ENCODE measurements at places on chromosomes 4 and X.

GRCh38 chr4:74830928-74831327, 36.6 kb upstream of the BTC start:
- no peak for DNase-seq

- no peak for DNase-seq
These were observed 14.3 kb downstream of the LRPAP1 start for GRCh38 chr4:3517731-3518510.

DNA sequence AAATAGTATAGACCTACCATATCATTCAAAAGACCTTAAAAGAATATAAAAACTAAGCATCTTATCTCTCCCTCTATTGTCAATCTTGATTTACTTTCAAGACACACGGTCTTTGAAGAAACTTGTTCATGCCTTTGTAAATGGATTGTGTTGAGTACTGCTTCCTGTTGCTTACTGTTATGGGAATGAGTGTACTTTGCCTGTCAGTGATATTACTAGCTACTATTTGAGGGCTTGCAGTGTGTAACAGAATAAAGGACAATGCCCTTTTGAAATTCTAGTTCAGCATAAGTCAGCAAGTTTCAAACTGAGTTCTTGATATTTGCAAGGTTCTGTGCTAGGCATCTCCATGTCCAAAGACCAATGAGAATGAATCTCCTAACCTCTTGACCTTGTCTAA, 36.0 kb downstream of the CDKL5 start:
- no peak for DNase-seq

DNA sequence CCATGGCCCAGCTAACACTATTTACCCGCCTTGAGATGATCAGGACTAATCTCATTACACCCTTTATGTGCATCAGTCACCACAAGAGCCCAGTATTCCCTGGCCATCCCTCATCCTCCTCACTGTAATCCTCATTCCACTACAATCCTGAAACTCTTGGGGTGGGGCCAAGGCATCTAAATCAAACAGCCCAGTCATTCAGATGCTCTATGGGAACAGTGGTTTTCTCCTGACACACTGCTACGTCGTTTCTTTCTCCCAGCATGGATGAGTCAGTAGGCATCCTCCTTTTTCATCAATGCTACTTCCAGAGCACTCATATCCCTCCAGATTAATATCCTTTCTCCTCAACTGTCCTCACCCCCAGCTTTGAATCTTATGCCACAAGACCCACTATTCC, 5.6 kb downstream of the SDAD1 start:
- no peak for DNase-seq

DNA sequence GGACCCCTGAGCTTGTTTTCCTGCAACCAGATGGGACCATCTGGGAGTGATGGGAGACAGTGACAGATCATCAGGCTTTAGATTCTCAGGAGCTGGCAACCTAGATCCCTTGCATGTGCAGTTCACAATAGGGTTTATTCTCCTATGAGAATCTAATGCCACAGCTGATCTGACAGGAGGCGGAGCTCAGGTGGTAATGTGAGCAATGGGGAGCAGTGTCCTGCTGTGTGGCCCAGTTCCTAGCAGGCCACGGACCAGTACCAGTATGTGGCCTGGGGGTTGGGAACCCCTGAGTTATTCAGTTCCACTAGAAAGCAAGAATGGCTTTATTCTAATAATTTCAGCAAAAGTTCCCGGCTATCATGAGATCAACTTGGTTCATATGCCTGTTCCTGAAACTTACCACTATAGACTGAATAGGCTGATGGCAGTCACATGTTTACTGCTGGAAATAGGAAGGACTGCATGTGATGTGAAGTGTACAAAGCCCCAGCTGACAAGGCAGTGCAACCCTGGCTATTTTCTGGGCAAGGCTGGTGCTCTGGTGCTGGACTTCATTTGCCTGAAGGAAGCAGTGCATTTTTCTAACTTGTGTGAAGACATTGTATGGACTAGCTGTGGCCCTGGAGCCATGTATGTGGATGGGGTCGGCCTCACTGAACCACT, 107.2 kb downstream of the SPRY1 start:
- no peak for DNase-seq

- DNase-seq: peak; percentile 54
These were observed 182.7 kb downstream of the KCNIP4 start for GRCh38 chr4:21765810-21766407.

DNA sequence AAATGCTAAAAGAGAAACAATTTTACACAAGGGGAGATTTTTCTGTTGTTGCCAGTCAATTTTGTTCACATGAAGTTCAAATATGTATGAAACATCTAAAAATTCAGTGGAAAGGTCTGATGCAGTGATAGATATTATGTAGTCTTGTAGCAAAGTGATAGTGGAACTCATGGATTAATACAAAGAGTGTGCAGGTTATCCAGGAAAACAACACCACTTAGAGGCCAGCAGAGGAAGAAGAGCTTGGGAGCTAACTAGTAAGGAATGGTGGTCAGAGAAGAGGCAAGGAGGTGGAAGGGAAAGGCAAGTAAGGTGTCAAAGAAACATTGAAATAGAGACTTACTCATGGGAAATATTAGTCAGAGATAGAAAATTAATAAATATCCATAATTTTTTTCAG, 395.6 kb downstream of the MAPK10 start:
- DNase-seq: no peak

- peak; percentile 18 for DNase-seq
These were observed 21.8 kb downstream of the NR3C2 start for GRCh38 chr4:148420397-148420796.

- DNase-seq: no peak
These were observed 44.4 kb downstream of the RAP1GDS1 start for GRCh38 chr4:98305576-98305975.

Data from hematopoietic multipotent progenitor cell treated with erythropoietin and hydrocortisone succinate and interleukin-3 and kit ligand, for 8 days (in vitro differentiated cells).